ENCODE measurements at places on chromosomes 5 and 9.
A peak's percentile ranks its signal among the peaks of the same experiment; 100 is the strongest.

GRCh38 chr9:27591093-27591492 lies 17.8 kb upstream of the C9orf72 start:
- no peak for DNase-seq

- peak; percentile 77 for DNase-seq
Measured at GRCh38 chr9:121557581-121558447, 58.2 kb upstream of the GGTA1 start.

DNA sequence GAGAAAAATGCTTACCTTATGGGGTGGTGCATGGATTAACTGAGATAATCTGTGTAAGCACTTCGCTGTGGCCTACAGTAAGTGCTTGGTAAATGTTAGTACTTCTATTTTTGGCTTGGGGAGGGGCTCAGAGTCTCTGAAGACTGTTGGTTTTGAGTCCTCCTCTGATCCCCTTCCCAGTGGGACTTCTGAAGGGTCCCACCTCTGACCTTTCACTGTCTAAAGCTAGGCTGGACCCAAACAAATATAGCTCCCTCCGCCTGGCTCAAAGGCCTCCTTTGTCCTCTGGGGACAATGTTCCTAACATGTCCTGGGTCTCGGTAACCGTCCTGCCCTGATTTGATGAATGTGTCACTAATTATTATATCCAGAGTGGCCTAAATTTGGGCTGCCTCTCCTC lies 34.8 kb downstream of the CAMK2A start:
- no peak for DNase-seq

GRCh38 chr5:100542086-100542485 lies 6.9 kb downstream of the FAM174A start:
- no peak for DNase-seq

- DNase-seq: no peak
Measured at GRCh38 chr9:129560881-129561306, 60.0 kb downstream of the C9orf50 start.

- DNase-seq: peak; percentile 25
Measured at GRCh38 chr9:12702160-12702758, 9.1 kb downstream of the TYRP1 start.

DNA sequence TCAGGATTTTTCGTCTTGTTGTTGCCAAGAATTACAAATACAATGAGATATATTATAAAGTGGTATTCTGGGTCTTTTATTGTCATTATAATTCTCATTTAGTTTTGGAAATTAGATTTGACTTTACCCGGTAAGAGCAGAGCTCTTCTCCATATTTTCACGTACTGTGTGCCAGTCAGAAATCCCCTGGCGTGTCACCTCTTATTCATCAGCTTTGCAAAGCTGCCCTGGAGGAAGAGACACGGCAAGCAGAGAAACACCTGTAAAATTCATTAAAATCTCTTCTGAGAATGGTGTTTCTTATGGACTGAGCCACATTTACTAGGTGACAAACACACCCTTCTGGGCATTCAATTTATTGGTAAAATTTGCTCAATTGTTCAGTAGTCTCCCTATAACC lies 440.4 kb downstream of the HINT1 start:
- no peak for DNase-seq

DNA sequence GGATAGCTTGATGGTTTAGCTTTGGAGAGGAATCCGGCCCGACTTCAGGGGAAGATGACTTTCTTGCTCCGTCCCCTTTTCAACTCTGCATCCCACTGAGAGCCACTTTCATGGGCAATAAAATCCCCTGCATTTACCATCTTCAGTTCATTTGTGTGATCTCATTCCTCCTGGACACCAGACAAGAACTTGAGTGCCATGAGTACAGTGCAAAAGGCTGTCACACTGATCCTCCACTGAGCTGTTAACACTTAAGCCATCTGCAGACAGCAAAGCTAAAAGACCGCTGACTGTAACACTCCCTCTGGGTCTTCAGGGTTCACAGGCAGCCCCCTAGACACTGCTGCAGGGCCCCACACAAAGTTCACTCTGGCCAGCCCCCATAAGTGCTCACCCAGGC lies 48.3 kb upstream of the TCERG1 start:
- no peak for DNase-seq

DNA sequence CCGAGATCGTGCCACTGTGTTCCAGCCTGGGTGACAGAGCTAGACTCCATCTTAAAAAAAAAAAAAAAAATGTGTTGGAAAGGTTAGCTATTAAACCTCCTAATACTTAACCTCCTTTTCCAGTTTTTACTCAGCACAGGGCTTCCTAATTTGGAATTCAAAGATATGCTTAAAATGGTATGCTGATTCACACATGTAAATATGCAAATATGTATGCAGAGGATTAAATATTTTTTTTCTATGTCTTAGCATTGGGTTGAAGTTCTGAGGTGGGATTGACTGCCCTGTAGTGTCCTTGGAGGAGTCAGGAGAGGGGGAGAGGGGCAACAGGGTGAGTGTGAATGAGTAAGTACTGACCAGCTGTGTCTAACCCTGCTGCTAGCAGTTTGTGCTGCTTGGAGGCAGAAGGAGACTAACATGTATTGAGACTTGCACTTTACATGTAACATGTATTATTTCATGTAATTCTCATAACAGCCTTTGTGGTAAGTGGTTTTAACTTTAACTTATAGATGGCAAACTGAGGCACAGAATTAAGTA lies 63.2 kb downstream of the SLC44A1 start:
- DNase-seq: no peak

- DNase-seq: no peak
Measured at GRCh38 chr9:35827486-35827885, 1.0 kb downstream of the FAM221B start.

- no peak for DNase-seq
Measured at GRCh38 chr9:32968101-32969011, 33.1 kb downstream of the APTX start.

- DNase-seq: no peak
Measured at GRCh38 chr9:101931756-101932155, 193.3 kb upstream of the GRIN3A start.

DNA sequence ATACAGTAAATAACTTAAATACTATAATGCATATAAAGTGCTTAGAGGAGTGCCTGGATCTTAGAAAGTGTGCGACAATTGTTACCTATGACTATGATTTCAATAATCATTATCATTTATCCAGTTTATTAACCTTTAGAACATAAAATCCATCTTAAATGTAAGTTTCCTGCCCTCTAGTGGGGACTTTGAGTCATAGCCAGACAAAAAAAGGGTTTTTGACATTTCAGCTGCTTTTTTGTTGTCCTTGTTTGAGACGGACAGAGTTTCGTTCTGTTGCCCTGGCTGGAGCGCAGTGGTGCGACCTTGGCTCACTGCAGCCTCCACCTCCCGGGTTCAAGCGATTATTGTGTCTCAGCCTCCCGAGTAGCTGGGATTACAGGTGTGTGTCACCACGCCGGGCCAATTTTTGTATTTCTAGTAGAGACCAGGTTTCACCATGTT lies 9.7 kb upstream of the C9orf152 start:
- no peak for DNase-seq

GRCh38 chr9:105243015-105243686 lies 1.3 kb upstream of the SLC44A1 start:
- no peak for DNase-seq

DNA sequence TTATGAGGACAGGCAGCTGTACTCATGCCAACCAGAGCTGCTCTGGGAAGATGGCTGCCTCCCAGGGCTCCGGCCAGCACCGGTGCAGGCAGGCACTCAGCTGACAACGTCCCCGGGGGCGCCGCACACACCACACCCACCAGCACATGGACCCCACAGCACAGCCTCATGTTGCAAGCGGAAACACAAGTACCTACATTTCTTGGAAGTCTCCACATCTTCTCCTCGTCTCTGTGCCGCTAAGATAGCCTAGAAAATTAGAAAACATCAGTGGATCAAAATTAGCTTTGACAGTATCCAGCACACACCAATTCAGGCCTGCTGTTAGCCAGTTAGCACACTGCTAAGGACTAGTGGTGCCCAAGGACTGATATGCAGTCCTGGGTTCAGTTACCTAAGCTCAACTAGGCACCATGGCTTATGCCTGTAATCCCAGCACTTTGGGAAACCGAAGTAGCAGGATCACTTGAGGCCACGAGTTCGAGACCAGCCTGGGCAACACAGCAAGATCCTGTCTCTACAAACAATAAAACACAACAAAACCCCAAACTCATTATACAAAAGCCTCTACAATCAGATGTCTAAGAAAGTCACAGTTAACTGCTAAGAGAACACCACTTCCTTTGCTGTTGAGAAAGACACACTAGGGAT lies 2.4 kb downstream of the EDF1 start:
- DNase-seq: no peak

DNA sequence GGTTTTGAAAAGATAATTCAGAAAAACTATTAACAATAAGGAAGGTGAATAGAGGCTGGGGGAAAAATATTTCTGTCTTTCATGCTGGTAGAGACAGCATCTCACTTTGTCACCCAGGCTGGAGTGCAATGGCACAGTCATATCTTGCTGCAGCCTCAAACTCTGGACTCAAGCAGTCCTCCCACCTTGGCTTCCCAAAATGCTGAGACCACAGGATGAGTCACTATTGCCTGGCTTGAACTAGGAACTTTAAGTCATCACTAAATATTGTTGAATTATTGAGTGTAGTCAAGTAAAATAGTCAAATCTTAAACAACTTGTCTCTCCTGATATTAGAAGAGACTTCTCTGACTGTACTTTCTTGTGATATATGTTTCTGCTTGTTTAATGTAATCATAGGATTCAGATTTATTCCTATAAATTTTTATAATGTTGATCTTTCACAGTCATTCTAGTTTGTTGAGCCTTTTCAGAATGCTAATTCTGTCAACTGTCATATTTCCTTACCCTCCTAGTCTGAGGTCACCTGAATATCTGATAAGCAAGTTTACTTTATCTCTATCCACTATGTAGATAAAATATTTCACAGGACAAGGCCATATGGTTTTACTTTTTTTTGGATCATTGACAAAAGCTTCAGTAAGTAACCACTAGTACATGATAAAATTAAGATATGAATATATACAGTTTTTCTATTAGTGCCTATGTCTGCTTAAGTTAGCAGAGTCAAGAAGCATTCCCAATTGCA lies 1696.5 kb downstream of the MAT2B start:
- DNase-seq: no peak

- no peak for DNase-seq
Measured at GRCh38 chr5:143678148-143678905, 133.6 kb upstream of the HMHB1 start.

DNA sequence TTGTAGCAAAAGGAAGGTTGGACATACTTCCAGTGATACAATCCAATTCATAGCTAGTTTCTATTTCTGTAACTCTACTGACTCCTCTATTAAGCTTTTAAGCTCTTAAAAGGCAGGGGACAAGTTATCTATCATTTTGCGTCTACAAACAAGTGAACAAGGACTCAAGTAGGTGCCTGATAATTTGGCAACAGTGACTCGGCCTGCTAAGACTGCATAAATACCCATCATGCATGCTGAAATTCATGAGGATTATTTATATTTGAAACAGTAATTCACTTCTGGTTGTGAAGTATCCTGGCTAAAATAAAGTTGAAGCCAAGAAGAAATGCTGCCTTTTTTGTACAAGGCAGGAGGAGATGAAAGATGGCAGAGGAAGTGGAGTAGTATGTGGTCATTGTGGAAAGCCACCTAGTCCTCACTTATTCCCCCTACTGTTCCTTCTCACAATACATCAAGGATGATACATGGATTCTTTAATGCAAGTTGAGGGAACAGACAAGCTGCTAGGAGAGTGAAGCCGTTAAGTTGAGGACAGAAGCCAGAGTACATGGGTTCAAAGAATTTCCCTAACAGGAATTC lies 74.0 kb downstream of the MRPS27 start:
- DNase-seq: no peak

DNA sequence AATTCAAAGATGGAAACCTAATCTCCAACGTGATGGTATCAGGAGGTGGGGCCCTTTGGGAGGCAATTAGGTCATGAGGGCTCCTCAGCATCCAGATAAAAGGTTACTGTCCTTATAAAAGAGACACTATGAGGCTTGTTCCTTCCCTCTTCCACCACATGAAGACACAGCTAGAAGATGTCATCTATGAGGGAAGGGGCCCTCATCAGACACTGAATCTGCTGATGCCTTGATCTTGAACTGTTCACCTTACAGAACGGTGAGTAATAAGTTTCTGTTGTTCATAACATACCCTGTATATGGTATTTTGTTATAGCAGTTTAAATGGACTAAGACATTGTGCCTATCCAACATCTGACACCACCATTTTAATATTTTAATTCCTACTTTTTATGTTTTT lies 19.7 kb upstream of the CCNH start:
- DNase-seq: no peak

GRCh38 chr9:133060417-133060841 lies 1.4 kb upstream of the CEL start:
- no peak for DNase-seq

GRCh38 chr5:32308946-32309345 lies 3.8 kb downstream of the MTMR12 start:
- DNase-seq: no peak

GRCh38 chr5:77957516-77957915 lies 181.4 kb upstream of the TBCA start:
- no peak for DNase-seq

GRCh38 chr5:10355071-10355889 lies 1.8 kb downstream of the MARCHF6 start:
- no peak for DNase-seq

DNA sequence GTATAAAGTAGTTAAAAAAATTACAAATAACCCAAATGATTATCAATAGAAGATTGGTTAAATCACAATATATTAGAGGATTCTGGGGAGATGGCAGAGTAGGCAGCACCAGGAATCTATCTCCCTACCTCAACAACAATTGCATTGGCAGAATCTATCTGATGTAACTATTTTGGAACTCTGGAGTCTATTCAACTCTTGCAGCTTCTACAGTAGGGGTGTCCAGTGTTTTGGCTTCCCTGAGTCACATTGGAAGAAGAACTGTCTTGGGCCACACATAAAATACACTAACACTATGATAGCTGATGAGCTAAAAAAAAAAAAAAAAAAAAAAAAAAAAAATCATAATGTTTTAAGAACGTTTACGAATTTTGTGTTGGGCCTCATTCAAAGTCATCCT lies 29.2 kb upstream of the ECM2 start:
- DNase-seq: no peak

DNA sequence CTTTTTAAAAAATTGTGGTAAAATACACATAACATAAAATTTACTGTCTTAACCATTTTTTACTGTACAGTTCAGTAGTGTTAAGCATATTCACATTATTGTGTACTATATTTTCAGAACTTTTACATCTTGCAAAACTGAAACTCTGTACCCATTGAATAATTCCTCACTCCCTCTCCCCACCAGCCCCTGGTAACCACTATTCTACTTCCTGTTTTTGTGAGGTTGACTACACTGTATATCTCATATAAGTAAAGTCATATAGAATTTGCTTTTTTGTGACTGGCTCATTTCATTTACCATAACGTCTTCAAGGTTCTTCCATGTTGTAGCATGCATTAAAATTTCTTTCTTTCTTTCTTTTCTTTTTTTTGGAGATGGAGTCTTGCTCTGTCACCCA lies 87.0 kb downstream of the LNPEP start:
- no peak for DNase-seq

DNA sequence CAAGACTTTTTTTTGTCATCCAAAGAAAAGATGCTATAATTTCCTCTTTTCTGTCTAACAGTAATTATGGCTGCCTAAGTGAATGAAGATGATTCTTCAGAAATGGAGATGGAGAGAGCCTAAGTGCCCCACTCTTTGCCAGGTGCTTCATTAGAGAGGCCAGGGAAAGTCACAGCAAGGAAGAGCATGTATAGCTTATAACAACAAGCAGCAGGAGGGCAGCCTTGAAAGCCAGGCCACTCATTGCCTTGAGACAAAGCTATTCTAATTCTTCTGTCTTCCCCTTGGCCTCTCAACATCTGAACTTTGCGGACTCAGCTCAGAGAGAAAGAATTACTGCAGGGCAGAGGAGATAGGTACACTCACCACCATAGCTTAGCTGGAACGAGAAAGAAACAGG lies 112.0 kb upstream of the ZNF366 start:
- DNase-seq: no peak

Data from lower lobe of right lung (tissue), 2 donors.